ENCODE measurements at places on chromosomes 6 and 20. TPM values are rescaled to one million over a fixed set of nuclear protein-coding genes. Genes with fewer than 3 reads are reported as not detected.

DNA sequence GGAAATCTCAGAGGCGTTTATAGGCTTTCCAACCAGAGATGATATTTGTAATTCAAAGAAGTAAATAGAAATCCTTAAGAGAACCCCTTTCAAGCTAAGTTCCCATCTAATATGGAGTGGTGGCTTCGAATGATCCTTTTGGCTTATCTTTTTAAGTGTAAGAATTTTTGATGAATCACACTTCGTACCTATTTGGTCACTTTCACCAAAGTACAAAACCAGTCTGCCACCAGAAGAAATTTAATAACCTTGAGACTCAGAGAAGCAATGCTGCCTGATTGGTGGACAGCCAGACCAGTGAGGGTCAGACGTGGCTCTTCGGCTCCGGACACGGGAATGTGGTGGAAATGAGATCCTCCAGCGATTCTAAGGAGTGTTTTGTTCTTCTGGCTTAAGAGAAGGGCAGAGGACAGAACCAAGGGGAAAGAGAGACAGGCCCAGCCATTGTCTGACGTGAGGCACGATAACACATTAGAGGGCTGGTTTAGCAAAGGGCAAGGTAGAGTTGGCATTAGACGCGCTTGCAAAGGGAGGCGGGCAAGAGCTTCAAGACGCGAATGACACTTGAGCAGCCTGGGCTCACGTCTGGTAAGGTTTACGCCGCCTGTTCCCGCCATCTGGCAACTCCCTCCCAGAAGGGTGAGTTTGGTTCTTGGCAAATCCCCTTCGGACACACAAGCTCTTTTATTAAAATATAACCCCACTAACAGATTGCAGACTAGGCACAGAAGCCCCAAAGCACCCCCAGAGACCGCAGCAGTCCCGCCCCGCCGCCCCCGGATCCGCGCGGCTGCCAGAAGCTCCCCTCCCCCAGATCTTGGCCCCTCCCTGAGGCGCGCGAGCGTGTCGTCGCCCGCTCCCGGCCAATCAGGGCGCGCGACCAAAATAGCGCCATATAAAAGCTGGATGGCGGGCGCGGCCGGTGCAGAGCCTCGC, 50.0 kb upstream of the EZR start:
- H3K27ac ChIP-seq: peak overlapping the region; percentile 90
- peak; percentile 91 for DNase-seq
- no peaks in the 10 kb centered on the region for H3K27me3 ChIP-seq
- H3K4me1 ChIP-seq: peaks cover 30% of the 10 kb centered on the region
- H3K36me3 ChIP-seq: no peaks in the 10 kb centered on the region

GRCh38 chr6:48429021-48429420, 318.0 kb upstream of the PTCHD4 start:
- DNase-seq: no peak
- no peaks in the 10 kb centered on the region for H3K27me3 ChIP-seq
- H3K36me3 ChIP-seq: no peaks in the 10 kb centered on the region

DNA sequence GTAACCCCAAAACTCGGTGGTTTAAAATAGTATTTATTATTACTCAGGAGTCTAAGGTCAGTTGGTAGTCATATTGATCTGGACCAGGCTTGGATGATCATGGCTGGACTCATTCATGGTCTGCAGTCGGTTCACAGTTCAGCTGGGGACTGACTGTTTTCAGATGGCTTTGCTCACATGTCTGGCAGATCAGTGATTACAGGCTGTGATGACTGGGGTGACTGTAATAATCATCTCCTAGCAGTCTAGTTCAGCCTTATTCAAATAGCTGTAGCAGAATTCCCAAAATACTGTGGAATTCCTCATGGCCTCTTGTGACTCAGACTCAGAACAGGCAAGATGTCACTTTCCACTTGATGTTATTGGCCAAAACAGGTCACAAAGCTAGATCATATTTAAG, 16.4 kb upstream of the NT5DC1 start:
- no peaks in the 10 kb centered on the region for H3K27me3 ChIP-seq
- no peak for DNase-seq
- H3K36me3 ChIP-seq: no peaks in the 10 kb centered on the region
- H3K27ac ChIP-seq: no peak overlapping the region
- peaks cover 3% of the 10 kb centered on the region for H3K4me1 ChIP-seq

Gene SNAP91
- not detected for total RNA-seq

Gene PDRG1
- 10.4 TPM for total RNA-seq

DNA sequence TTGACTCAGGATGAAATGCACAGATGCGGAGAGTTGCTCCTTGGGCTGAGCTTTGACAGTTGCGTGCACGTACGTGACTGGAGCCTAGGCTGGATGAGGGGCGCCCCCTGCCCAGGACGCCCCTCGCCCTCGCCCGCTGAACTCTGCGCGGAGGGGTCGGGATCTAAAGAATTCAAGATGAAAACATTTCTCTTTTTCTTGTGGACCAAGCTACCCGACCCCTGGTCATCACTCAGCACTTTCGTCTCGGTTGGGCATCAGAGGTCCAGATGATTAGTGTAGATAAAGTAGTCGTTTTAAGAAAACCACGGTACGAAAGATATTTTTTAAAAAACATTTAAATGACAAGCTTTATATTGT, 700 bp downstream of the DTD1 start:
- H3K4me1 ChIP-seq: peaks cover 14% of the 10 kb centered on the region
- no peak for DNase-seq
- peak overlapping the region; percentile 71 for H3K4me3 ChIP-seq
- H3K36me3 ChIP-seq: no peaks in the 10 kb centered on the region
- H3K27me3 ChIP-seq: no peaks in the 10 kb centered on the region

DNA sequence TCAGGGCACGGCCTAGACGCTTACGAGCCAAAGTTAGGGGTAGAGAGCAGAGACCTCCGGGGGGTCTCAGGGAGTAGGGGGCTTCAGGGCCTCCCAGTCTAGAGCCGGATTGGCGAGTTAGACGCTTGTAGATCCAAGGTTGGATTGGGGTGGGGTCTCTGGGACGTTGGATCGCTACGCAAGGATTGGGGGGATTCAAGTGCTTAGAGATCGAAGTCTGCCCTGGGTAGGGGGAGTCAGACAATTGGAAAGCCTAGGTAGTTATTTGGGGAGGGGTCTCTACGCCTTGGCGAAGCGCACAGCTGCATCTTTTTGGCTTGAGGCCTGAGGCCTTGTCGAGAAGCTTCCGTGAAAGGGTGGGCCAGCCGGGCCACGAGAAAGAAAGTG, 469 bp downstream of the STX16 start:
- peaks cover 14% of the 10 kb centered on the region for H3K4me1 ChIP-seq
- H3K36me3 ChIP-seq: peaks cover 3% of the 10 kb centered on the region
- peak overlapping the region; percentile 81 for H3K27ac ChIP-seq
- peak; percentile 53 for DNase-seq
- peak overlapping the region; percentile 91 for H3K4me3 ChIP-seq

DNA sequence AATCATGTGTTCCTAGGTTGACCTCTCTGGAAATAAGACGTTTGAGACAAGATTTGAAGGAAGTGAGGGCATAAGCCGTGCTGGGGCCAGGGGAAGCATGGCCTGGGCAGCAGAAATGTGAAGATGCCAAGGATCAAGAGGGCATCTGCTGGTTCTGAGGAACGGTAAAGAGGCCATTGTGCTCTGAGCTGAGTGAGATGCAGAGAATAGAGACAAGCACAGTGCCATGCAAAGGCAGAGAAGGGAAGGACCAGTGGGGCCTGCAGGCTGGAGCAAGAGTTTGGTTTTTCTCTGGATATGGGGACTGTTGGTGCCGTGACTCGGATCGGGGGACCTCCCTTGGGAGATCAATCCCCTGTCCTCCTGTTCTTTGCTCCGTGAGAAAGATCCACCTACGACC, 50.8 kb downstream of the SMPDL3A start:
- H3K36me3 ChIP-seq: no peaks in the 10 kb centered on the region
- no peak overlapping the region for H3K27ac ChIP-seq
- no peaks in the 10 kb centered on the region for H3K27me3 ChIP-seq
- no peaks in the 10 kb centered on the region for H3K4me1 ChIP-seq
- DNase-seq: no peak

DNA sequence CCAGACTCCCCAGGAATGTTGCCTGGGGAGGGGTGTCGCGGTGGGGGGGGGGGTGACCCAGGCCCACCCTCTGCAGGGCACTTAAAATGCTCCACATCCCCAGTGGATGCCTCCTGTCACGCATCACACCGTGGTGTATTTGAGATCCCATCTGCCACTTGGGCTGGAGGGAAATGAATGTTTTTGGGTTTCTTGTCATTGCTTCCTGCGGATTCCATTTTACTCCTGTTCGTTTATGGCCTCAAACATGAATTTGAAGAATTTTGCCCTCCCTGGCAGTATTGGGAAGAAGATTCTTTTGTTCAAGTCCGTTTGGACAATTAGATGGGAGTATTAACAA, 544 bp upstream of the KHDC1 start:
- H3K36me3 ChIP-seq: peaks cover 2% of the 10 kb centered on the region
- peaks cover 18% of the 10 kb centered on the region for H3K4me1 ChIP-seq
- H3K27me3 ChIP-seq: no peaks in the 10 kb centered on the region

DNA sequence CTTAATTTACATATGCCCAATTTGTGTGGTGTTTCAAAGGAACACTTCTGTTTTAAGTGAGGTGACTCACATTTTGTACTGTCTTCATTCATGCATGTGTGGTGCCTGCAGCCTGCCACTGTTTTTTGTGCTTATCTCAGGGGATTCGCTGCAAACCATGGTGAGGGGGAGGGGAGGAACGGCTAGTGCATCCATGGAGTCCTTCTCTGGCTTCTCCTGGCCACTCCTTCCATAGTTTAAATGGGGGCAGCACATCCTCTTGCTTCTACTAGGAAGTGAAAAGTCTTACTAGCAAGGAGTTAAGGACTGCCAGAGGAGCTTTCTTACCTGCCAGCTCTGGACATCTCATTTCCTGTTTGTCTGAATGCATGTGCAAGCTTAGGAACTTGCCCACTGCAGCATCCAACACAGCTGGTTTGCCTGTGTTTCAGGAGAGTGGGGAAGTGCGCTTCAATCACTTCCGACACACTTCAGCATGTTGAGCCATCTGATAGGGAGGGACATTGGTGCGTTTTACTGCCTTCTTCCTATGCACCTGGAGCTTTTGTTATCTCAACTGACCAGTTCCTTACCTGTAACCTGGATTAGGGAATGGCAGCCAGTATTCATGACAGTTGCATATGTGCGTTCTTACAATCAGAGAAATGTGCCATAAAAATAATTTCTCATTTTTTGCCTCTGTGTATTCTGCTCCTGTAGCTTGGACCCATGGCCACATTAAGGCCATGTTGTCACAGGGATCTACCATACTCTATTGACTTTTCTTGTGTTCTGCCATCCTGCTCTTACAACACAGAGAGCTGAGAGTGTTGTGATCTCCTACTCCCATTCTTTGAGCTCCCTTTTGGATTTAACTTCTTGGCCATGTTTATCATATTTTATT, 211.3 kb downstream of the ARID1B start:
- peaks cover 17% of the 10 kb centered on the region for H3K4me1 ChIP-seq
- no peak overlapping the region for H3K27ac ChIP-seq
- H3K4me3 ChIP-seq: no peak overlapping the region
- DNase-seq: peak; percentile 12
- no peaks in the 10 kb centered on the region for H3K36me3 ChIP-seq

GRCh38 chr20:47998736-47999135, 213.5 kb upstream of the SULF2 start:
- DNase-seq: no peak
- no peaks in the 10 kb centered on the region for H3K27me3 ChIP-seq

DNA sequence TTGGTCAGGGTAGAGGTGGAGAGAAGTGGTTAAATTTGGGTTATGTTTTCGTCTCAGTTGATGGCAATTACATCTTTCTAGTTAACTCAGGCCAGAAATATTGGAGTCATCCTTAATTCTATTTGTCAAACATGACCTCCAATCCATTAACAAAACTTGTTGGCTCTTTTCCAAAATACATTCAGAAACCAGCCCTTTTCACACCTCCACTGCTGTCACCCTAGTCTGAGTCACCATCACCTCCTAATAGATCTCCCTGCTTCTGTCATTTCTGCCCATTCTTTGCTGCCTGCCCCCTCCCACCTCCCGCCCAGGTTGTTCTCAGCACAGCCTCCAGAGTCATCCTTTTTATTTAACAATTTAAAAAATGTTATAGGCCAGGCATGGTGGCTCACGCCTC, 3.0 kb upstream of the ABCF1 start:
- H3K4me3 ChIP-seq: no peak overlapping the region
- H3K36me3 ChIP-seq: peaks cover under 1% of the 10 kb centered on the region
- H3K4me1 ChIP-seq: peaks cover 19% of the 10 kb centered on the region
- no peaks in the 10 kb centered on the region for H3K27me3 ChIP-seq

Gene RTF2
- 83.4 TPM for total RNA-seq

Gene SIRPA
- total RNA-seq: 7.5 TPM

Gene GNAS-AS1
- total RNA-seq: not detected

GRCh38 chr6:151269321-151269995, 29.7 kb downstream of the AKAP12 start:
- H3K36me3 ChIP-seq: no peaks in the 10 kb centered on the region
- H3K27ac ChIP-seq: no peak overlapping the region
- H3K4me1 ChIP-seq: no peaks in the 10 kb centered on the region
- DNase-seq: no peak
- H3K27me3 ChIP-seq: no peaks in the 10 kb centered on the region

Gene HRH3
- not detected for total RNA-seq

GRCh38 chr6:167849846-167850459, 23.2 kb downstream of the AFDN start:
- H3K36me3 ChIP-seq: no peaks in the 10 kb centered on the region
- no peak overlapping the region for H3K27ac ChIP-seq
- no peak for DNase-seq
- no peak overlapping the region for H3K4me3 ChIP-seq

Gene TMEM244
- not detected for total RNA-seq

- H3K36me3 ChIP-seq: no peaks in the 10 kb centered on the region
- H3K4me1 ChIP-seq: no peaks in the 10 kb centered on the region
- H3K27me3 ChIP-seq: no peaks in the 10 kb centered on the region
Observed at GRCh38 chr6:14824484-14825275, 421.2 kb upstream of the JARID2 start.

Gene LY6G5C
- total RNA-seq: 2.0 TPM

Gene CNKSR3
- total RNA-seq: not detected

DNA sequence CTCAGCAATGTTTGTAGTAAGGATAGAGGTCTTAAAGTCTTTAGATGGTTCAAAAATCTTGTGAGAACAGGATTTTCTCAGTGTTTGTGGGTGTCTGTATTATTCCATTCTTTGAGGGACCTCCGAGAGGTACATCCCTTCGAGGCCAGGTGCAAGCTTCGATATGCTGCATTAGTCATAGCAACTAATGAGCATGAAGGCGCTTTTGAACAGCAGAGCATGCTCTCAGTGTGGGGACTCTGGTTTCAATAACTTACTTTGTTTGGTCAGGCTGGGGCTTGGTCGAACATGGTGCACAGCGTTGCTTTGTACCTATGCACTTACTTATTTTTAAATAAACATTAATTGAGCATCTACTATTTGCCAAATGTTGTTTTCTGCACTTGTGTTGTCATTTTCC, 297.9 kb downstream of the CLIC5 start:
- H3K27me3 ChIP-seq: no peaks in the 10 kb centered on the region
- no peak for DNase-seq
- no peak overlapping the region for H3K4me3 ChIP-seq

DNA sequence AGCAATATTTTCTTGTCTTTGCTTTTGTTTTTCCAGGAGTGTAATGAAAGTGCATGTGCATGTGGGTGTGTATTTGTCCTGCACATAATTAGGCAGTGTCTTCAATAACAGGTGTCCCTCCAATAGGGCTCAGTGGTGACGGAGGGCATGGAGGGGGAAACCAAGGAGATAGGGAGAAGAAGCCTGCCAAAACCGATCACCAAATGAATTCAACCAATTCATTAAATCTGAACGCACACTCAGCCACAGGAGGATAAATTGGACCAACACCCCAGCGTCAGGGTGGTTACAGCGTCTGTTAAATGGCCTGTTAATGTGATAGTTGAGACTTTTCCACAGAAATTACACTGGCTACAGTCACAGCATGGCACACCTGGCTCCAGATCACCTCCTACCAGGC, 527.6 kb downstream of the CD83 start:
- H3K36me3 ChIP-seq: no peaks in the 10 kb centered on the region
- no peaks in the 10 kb centered on the region for H3K27me3 ChIP-seq

- DNase-seq: no peak
- H3K4me3 ChIP-seq: no peak overlapping the region
- H3K36me3 ChIP-seq: no peaks in the 10 kb centered on the region
- H3K27me3 ChIP-seq: no peaks in the 10 kb centered on the region
Observed at GRCh38 chr6:167666571-167667203, 160.0 kb upstream of the AFDN start.
